ENCODE measurements at places on chromosomes 13 and 19.

DNA sequence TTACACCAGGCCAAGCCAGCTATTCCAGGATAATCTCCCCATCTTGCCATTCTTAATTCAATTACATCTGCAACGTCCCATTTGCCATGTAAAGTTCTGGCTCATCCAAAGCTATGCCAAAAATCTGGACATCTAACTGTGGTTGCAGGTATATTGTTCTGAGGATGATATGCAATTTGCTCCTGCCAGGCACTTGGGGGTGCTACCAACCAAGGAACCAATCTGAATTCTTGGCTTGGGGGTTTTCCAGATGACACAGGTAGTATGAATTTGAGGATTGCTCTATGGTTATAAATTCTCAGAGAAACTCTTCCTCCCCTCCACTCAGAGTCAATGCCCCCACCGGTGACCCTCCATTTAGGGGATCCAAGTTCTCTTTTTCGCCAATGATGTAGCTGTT lies 33.0 kb downstream of the CRYL1 start:
- DNase-seq: no peak

DNA sequence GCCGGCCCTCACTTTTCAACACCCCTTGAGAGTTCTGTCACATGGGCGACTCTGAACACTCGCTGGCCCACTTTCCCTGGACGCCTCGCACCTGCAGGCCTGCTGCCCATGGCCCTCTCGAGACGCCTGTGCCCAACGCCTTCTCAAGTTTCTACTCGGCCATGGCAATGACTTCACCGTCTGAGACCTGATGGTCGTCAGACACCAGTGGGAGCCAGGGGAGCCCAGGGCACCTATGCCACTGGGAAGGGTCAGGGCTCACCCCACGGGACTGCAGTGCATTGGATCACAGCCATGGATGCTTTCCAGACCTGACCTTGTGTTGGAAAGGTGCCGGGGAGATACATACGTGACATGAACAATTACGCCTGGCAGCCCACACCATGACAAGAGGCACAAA lies 60.1 kb downstream of the KLF2 start:
- no peak for DNase-seq

DNA sequence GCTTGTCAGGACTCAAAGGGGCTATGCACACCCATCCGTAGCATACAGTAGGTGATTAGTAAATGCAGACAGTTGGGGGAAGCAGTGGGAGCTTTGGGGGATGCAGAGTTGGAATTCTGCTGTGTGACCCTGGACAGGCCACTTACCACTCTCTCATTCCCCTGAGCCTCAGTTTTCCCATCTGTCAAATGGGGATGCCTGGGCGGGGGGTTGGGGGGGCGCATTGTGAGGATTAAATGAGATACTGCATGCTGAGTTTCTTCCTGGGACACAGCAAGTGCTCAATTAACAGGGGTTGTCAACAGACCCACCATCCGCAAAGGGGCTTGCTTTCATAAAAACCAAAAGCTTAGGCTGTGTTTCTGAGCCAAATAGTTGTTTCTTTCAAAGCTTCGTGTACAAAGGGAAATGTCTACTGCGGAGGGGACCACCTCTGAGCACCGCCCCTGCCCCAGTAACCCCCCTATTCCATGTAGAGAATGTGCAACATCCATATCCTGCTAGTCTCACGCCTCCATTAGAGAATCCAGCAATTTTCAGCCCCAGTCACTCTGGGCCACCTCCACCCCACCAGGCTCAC lies 132.4 kb downstream of the IER2 start:
- DNase-seq: no peak

GRCh38 chr19:50741179-50741933 lies 18.2 kb downstream of the CLEC11A start:
- no peak for DNase-seq

GRCh38 chr19:33737681-33738371 lies 58.8 kb upstream of the KCTD15 start:
- DNase-seq: no peak

Data from mucosa of gallbladder (tissue), 1 donor.